ENCODE measurements at places on chromosomes 1 and 21.

- DNase-seq, result no peak
Observed at GRCh38 chr1:24216276-24217074, 29.4 kb upstream of the IFNLR1 start.

GRCh38 chr1:203451836-203452784, 23.5 kb upstream of the PRELP start:
- DNase-seq, result no peak

DNA sequence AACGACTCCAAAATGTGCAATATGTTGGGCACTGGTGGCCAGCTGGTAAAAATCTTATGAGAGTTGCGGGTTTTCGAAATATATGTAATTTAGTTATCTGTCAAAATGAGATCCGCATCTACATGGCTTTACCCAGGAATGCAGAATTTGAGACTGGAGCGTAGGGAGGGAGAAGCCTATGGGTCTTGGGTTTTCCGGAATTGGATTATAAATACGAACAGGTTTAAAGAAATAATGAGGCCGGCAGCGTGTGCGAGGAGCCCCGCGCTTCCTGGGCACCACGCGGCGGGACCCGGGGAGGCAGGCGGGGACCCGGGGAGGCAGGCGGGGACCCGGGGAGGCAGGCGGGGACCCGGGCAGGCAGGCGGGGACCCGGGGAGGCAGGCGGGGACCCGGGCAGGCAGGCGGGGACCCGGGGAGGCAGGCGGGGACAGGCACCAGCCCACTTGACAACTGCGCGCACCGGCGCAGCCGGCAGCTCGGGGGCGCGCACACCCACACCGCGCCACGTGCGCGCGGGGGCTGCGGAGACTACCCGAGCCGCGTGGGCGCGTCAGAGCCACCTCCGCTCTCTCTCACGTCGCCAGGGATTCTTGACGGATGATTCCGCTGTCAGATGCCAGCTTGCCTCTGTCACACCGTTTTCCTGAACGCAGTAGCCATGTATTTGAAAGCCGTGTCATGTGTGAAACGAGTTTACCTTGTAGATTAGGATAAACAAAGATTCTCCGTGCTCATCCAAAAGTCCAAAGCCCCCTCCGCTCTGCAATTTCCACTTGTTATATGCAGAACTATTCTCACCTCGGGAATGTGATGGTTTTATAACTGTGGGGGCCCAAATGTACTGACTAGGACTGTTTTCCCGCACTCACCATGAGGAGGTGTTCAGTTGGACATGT, 54.3 kb upstream of the HNRNPU start:
- peak; percentile 31 for DNase-seq

DNA sequence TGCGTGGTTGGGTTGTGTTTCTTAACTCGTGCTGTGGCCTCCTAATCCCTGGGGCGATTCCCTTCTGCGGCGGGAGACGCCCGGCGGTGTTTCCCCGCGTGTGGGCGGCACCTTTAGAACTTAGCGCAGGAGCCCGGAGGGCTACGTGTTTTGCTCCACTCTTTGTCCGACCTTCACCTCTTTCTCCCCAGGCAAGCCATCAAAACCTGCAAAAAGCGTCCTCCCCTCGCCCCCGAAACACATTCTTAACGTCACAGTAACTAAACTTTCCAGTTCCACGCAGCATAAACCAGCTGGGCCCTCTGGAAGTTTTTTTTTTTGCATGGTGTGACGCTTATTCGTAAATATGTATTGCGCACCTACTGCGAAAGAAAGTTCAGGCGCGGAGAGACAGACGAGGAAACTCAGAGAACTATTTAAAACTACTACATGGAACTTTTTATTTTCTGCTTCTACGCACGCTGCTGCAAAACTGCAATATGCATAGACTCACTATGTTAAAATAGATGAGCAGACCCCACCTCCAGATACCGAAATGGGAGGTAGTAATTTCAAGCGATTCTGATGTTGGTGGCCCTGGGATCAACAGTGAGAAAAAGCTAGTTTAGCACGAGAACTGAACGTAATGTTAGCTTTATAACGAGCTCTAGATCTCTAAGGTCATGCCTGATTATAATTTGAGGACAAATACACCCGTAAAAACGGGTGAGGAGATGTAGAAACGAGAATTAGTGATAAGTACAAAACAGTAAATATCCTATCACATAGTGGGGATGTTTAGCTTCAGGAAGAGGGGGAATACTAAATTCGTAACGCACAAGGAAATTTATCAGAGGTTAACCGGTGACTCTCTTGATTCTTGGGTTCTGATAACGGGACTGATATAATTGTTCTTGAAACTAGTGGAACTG, 920 bp downstream of the MTR start:
- DNase-seq, result peak; percentile 9

- no peak for DNase-seq
Observed at GRCh38 chr21:45386728-45387371, 18.1 kb upstream of the COL18A1 start.

- no peak for DNase-seq
Observed at GRCh38 chr1:171468120-171468750, 17.1 kb upstream of the PRRC2C start.

DNA sequence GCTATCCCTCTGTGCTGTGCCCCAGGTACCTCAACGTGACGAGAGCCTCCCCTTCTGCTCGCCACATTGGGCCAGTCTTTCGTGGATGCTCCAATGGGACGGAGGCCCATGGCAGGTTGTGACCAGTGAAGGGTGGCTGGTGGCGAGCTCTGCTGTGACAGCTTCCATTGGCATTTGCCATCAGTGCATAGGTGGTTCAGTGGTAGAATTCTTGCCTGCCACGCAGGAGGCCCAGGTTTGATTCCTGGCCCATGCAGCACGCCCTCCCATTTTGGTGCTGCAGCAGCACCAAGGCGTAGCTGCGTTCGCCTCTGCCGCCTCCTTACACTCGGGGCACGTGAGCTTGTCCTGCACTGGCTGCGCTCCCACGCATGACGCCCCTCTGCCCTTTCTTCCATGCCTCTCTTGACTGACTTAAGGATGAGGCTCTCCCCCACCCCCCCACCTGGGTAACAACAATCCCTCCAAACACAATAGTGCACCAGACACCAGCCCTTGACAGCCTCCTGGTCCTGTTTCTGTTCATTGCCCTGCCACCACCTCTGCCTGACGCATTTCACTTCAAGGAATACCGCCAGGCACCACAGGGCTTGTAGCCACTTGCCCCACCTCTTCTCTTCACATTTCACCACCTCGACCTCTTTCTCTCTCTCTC, 24.7 kb upstream of the FCGR2A start:
- DNase-seq, result no peak

- no peak for DNase-seq
Observed at GRCh38 chr1:204731509-204731908, 46.0 kb upstream of the LRRN2 start.

DNA sequence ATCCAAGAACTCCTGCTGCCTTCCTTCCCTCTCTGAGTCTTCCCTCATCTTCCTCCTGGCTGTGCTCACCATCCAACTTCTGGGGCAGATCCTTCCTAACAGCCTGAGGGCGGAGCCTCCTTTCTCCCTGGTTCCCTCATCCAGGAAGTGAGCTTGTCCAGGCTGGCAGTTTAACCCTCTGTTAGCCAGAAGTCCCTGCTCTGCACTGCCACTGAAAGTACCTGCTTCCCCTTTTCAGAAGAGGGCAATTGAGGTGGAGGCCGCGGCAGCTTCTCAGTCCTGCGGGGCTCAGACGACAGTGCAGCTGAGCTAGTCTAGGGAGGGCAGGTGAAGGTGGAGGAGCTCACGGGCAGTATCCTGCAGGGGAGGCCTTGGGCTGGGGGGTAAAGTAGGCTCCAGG, 149.1 kb downstream of the FCRL5 start:
- DNase-seq, result no peak

DNA sequence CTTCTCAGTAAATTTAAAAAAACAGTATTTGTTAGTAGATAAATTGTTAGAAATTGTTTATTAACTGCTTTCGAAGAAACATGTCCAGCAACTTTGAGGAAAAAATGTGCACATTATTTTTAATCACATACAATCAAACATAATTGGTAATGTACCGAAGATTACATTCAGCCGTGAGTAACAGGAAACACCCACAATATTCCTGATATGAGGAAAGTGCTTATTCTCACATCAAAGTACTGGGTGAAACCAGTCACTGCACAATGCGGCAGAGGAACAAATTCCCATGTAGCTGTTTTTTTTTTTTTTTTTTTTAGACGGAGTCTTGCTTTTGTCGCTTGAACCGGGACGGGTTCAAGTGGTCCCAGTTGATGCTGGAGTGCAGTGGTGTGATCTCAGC, 9.7 kb downstream of the ACBD3 start:
- no peak for DNase-seq

- no peak for DNase-seq
Observed at GRCh38 chr1:26190373-26190987, at the start of gene CATSPER4. CATSPER4 (plus strand) TSS chr1:26190602; CDS start chr1:26190628, 26 bp downstream.

DNA sequence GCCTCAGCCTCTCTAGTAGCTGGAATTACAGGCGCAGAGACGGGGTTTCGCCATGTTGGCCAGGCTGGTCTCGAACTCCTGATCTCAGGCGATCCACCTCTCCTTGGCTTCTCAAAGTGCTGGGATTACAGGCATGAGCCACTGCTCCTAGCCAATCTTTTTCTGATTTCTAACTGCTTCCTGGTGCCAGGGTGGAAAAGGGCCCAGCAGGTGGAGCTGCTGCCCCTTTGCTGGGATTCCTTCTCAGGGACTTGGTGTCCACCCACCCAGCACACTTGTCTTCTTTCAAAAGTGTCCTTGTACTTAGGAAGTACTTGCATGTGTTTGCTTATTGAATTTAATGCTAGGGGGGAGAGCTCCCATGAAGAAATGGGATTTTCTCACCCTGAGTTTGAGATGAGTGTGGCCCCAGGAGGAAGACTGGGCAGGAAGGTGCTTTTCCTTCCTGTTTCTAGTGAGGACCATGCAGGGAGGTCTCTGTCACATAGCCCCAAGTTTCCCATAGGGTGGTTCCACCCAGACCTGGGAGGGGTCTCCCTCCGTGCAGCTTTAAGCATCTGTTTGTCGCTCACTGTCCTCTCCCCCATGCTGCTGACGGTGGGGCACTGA, 14.2 kb downstream of the UTP11 start:
- no peak for DNase-seq

- no peak for DNase-seq
Observed at GRCh38 chr1:210218047-210218446, 14.5 kb upstream of the SERTAD4 start.

DNA sequence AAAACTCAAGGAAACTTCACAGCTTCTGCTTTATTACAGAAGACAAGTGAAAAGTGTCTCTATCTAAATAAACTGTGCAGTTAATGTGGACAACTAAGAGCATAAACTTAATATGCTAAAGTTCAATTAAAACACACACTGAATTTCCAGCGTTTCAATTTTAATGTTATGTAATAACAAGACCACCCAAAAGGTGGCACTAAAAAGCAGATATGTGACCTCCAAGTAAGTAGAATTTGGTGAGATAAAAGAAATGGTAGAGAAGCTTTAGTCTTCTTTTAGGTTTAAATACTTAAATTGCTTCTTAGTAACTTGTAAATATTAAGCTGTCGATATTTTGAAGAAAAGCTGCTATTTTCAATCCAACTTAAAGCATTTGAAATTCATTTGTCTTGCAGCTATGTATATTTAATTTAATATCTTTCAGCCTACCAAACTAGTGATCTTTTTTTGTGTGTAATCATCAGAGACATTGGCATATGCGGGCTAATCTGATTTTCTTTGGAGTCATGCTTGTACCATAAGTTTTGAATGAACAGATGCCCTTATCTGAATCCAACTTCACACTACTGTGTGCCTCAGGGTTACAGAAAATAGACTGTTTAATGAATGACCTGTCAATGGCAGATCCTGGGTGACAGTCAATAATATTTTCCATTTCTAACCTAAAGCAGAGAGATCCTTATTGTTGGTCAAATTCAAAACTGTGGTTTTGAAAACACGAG, 36.5 kb upstream of the ADAMTS1 start:
- DNase-seq, result no peak

DNA sequence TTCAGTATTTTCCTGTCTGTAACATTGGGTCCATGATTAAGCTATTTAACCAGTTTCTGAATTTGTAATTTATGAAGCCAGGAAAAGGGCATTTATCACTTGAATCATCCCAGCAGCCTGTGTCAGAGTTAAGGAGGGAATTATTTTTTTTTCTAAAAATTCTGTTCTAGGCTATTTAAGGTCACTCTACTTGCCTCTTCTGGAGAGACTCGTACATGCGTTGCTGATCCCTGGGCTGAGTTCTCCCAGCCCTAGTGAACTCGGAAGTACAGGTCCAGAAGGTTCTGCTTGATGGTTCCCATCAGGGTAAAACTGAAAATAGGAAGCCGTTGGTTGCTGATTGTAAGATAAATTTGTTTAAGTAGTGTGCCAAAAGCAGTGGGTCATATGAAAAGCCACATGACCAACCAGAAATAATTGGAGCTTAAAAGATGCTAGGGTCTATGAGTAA, 90.7 kb downstream of the GPR88 start:
- no peak for DNase-seq

DNA sequence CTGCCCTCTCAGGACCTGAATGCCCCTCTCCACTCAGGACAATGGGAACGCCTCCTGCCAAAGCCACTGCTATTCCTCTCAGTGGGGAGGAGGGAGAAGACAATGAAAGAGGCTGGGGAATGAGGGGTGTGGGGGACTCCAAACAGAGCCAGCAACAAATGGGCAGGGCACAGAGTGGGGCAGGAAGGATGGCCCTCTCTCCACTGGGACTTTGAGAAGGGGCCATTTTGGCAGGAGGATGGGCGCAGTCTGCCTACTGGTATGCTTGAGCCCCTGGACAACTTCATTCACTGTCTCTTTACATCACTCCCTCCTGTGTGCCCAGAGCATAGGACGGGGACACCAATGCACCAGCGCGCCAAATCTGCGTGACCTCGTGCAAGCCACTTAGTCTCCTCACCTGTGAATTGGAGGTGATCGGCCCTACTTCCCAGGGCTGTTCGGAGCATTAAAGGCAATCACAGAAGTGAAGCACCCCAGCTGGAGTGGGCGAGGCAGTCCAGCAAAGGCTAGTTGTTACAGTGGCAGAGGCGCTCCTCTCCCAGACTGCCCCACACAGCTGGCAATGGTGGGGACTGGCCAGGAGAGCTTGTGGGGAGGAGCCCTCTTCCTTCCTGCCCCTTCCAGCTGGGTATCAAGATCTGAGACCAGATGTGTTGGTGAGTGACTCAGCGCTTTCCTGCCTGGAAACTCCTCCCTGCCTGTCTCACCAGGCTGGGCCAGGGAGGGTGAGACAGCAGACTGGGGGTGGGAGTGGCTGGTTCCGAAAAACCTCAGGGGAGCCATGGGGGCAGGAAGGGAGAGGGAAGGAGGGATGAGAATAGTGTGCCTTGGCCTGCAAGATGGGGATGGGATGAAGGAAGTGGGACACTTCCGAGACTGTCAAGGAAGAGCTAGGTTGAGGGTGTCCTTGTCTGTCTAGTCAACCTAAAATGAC, 22.4 kb upstream of the SYNC start:
- DNase-seq, result peak; percentile 82

- DNase-seq, result no peak
Observed at GRCh38 chr1:170483051-170483450, 48.9 kb upstream of the GORAB start.

- DNase-seq, result no peak
Observed at GRCh38 chr1:243745356-243745755, 104.7 kb downstream of the AKT3 start.

GRCh38 chr1:189847613-189848012, 630.1 kb downstream of the BRINP3 start:
- no peak for DNase-seq
